ENCODE measurements at places on chromosomes 3 and 15.

- no peak for DNase-seq
Measured at GRCh38 chr3:105791131-105791530, 77.7 kb downstream of the CBLB start.

- no peak for DNase-seq
Measured at GRCh38 chr3:187259171-187259570, 32.4 kb downstream of the MASP1 start.

DNA sequence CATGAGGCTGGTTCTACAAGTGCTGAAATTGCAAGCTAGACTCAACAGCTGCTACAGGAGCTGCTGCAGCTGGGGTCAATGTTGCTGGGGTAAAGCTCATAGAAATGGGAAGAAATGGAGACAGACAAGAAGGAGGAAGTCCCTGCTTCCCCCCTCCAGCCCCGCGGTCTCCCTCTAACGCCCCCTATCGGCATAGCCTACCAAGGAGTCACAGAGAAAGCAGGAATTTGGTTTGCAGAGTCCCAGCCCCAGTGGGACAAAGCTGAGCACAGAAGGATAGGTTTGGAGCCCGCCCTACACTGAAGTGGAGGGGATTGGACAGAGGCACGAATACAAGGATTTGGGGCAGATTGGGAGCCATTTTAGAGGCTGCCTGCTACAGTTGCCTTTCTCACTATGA, 176.9 kb upstream of the ANKRD28 start:
- DNase-seq: no peak

DNA sequence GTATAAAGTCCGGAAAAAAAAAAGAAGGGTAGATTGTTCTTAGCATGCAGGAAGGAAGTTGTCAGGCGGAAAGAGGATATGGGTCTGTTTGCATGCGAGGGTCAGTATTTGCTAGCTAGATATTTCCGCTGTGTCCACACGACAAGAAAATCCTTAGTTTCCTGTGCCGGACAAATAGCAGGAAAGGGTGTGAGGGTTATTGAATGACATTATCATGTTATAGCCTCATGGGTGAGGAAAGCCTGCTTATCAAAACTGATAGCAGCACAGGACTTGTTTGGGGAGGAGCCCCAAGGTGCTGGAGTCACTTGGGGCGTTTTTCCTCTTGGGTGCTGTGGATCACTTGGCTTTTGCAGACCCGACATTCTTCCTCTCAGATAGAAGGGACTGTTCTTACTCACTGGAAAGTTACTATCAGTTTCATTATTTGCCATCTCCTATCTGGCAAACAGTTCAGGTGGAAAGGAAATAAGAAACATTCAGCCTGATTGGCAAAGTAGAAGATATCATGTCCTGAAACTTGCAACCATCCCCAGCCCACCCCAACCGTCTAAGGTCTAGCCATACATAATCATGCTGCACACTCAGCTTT, 127.2 kb upstream of the DPH6 start:
- peak; percentile 79 for DNase-seq

DNA sequence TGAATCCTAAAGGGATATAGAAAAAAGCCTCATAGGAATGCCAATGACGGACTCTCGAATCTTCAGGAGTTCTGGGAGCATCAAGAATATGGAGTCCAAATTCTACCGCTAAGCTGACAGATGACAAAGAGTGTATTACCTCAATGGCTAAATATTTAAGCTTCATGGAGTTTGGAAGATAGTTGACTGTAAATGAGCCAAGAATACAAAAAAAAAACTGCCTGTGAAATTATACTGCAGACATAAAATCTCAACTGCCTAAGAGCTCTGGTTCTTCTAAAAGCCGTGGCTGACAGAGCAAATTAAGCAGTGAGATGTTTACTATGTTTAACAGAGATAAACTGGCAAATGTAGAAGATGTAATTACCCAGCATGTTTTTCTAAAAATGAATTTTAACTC, 140.0 kb downstream of the GADL1 start:
- no peak for DNase-seq

- DNase-seq: no peak
Measured at GRCh38 chr3:118075873-118076272, 958.8 kb downstream of the IGSF11 start.

- DNase-seq: no peak
Measured at GRCh38 chr3:143041903-143042302, 40.5 kb downstream of the U2SURP start.

GRCh38 chr15:39034816-39035215, 470.2 kb upstream of the RASGRP1 start:
- DNase-seq: no peak

DNA sequence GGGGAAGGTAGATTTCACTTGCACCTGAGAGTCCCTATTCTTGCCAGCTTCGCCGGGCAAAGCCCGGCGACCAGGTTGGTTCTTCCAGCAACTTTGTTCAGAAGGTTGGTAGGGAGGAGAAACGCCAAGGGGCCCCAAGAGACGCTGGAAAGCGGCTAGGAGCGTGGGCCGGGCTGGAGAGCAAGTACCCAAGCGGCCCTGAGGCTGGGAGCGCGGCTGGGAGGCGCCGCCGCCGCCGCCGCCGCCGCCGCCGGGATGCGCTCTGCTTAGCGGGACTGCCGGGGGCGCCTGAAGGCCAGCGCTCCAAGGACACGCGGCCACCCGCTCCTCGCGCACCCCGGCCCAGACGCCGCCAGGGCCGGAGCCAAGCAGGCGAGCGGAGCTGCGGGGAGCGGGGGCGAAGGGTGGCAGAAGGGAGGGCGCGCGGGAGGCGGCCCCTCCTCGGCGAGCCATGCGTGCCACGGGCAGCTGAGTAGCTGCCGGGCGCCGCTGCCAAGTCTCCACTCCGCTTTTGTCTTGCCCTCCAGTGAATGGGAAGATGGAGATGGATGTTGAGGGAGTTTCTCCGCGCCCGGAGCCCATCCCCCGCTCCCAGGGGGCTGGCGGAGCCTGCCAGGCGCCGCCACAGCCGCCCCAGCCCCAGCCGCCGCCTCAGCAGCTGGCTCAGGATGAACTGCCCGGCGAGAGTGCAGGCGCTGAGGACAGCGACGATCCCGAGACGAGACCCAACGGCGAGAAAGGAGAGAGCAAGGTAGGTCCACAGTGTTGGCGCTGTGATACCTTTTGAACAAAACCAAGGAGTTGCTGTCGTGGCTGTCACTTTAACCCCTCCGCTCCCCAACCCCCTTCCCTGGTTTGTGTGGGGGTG, 227.4 kb upstream of the AZI2 start:
- DNase-seq: no peak
